ENCODE measurements at places on chromosomes 7 and 10. TPM values are rescaled to one million over a fixed set of nuclear protein-coding genes. Genes with fewer than 3 reads are reported as not detected.

The CDH23 gene
- total RNA-seq = 1.2 TPM

The ADAMTS14 gene
- total RNA-seq = not detected

The CYP2C8 gene
- total RNA-seq = not detected

The DDC gene
- total RNA-seq = not detected

The EPO gene
- not detected for total RNA-seq

The MEOX2 gene
- total RNA-seq = not detected

The ITGB8 gene
- total RNA-seq = 15.1 TPM

The LEP gene
- total RNA-seq = 0.04 TPM

All from hair follicular keratinocyte (primary cell).